ENCODE measurements at places on chromosomes 5 and 9. TPM values are rescaled to one million over a fixed set of nuclear protein-coding genes. Genes with fewer than 3 reads are reported as not detected.

The ADAMTS12 gene
- 1.3 TPM for polyA plus RNA-seq

The BSPRY gene
- polyA plus RNA-seq: 9.2 TPM

The TMEM171 gene
- 0.54 TPM for polyA plus RNA-seq

The FGD3 gene
- 6.1 TPM for polyA plus RNA-seq

The FRRS1L gene
- under 0.01 TPM for polyA plus RNA-seq

The ANKRD34B gene
- polyA plus RNA-seq: not detected

Measured in lung (tissue), 17 donors.